ENCODE measurements at places on chromosomes 2 and 18.

- DNase-seq: no peak
Measured at GRCh38 chr2:235156055-235156454, 204.2 kb downstream of the SH3BP4 start.

GRCh38 chr2:101720732-101721131, 23.2 kb downstream of the MAP4K4 start:
- DNase-seq: no peak

DNA sequence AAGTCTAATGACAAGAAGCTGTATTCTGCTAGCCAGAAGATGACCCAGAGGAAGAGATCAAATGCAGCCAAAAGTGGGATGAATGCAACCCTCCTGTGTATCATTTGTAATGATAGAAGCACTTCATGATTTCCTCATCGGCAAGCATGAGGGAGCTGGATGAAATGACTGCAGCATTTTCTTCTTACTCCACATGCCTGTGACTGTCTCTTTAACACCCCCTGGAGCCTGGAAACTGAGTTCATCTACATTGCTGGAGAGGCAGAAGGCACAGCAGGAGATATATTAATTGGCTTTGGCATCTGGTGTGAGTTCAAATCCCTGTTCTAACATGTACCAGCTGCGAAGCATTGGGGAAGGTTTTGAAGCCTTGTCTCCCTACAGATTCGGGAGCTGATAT, 37.7 kb downstream of the ID2 start:
- no peak for DNase-seq

- no peak for DNase-seq
Measured at GRCh38 chr2:179550214-179550613, 285.6 kb upstream of the SESTD1 start.

GRCh38 chr2:165126244-165126643, 77.6 kb downstream of the SCN3A start:
- no peak for DNase-seq

GRCh38 chr2:230920167-230920566, 4.9 kb downstream of the GPR55 start:
- no peak for DNase-seq

DNA sequence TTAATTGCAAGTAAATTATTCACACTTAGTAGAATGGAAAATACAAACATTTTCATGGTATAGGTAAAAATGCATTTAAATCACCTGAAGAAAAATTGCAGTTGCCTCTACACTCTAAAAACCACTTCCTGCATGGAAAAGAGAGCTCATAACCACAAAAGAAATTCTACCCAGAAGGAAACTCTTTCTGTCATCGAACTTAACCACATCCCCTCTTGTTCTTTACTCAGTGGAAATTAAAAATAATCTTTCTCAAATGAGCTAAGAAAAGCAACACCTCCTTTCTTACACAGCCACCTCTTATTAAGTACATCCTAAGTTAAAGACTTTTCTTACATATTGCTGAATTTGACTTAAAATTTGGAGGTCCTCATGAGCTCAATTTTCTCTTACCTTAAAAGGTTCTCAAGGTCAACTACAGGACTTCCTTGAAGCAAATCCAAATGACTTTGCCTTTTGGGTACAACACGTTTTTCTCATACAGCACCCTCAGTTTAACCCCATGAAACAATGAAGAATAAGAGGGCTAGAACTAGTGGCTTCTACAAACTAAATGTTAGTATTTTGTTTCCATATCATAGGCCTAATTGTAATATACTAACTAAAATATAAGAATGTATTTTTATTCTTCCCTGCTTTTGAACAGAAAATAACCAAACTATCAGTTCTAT, 109.1 kb upstream of the CRIM1 start:
- DNase-seq: peak; percentile 28

- DNase-seq: no peak
Measured at GRCh38 chr2:238291550-238292281, 3.3 kb upstream of the PER2 start.

- DNase-seq: peak; percentile 51
Measured at GRCh38 chr2:102664471-102664909, 45.1 kb downstream of the SLC9A2 start.

DNA sequence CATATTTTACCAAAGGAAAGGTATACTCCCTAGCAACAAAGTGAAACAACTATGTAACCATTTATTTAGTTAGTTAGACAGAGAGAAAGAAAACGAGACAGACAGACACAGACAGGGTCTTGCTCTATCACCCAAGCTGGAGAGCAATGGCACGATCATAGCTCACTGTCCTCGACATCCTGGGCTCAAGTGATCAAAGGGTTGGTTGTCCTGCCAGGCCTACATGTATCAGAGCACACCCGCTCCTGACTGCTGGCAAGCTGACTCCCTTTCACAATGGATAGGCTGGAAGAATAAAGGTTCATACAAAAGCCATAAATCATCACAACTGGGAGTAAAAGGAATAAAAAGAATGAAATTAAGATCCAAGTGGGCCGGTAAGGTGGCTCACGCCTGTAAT, 53.5 kb downstream of the ATL2 start:
- no peak for DNase-seq
